D721Med (cell line): ENCODE measurements at places on chromosomes 4 and X.

- DNase-seq: no peak
These were observed 16.8 kb downstream of the MUC7 start for GRCh38 chr4:70488748-70489147.

DNA sequence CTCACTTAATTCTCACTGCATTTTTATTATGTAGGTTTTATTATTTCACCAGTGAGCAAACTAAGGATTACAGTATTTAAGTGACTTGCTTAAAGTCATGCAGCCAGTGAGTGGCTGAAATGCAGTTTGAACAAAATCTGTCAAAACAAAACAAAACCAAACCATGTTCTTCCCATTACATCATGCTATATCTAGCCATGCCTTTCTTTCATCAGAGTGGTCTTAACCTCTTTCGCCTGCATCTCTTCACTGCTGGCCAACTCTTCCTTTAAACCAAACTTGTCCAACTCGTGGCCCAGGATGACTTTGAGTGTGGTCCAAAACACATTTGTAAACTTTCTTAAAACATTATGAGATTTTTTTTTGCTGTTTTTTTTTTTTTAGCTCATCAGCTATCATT lies 223.2 kb downstream of the PCDH7 start:
- DNase-seq: no peak

DNA sequence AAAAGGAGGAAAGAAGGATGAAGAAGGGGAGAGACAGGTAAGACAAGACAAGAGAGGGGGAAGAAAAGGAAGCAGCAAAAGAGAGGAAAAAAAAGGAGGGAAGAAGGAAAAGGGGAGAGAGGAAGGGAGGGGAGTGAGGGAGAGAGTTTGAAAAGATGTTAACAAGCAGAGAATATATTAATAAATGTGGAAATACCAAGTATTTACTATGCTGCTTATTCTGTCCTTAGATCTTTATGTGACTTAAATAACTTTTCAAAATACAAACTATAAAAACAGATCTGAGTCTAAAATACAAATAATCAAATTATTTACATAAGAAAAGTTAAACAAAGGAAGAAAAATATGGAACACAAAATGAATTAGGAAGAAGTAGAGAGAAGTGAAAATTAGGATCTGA lies 18.4 kb upstream of the COX18 start:
- no peak for DNase-seq

GRCh38 chr4:2663275-2663674 lies 92.9 kb downstream of the TNIP2 start:
- no peak for DNase-seq

- no peak for DNase-seq
These were observed 54.3 kb downstream of the CCDC149 start for GRCh38 chr4:24858550-24858949.

DNA sequence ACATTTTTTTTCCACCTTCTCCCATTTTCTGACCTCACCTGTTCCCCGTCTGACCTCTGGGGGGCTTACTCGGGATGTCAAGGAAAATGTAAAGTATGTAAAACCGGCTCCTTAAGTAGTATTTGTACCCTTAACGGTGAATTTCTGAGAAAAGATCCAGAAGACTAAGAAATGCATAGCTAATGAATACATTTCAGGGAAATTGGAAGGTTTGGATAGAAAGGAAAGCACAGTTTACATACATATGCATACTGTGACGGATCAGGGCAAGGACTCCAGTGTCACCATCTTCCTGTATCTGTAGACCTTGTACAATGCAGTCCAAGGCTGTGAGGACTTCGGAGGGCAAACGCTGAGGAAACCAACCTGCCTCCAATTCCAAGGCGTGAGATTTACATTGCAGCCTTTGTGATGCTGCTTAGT lies 2185.9 kb upstream of the TENM3 start:
- DNase-seq: no peak

- no peak for DNase-seq
These were observed at the start of gene EMCN for GRCh38 chr4:100517864-100518341. EMCN (minus strand) TSS chr4:100518022; CDS start chr4:100517914, 108 bp downstream.

- DNase-seq: no peak
These were observed 1240.7 kb downstream of the C4orf33 start for GRCh38 chr4:130336585-130337217.

DNA sequence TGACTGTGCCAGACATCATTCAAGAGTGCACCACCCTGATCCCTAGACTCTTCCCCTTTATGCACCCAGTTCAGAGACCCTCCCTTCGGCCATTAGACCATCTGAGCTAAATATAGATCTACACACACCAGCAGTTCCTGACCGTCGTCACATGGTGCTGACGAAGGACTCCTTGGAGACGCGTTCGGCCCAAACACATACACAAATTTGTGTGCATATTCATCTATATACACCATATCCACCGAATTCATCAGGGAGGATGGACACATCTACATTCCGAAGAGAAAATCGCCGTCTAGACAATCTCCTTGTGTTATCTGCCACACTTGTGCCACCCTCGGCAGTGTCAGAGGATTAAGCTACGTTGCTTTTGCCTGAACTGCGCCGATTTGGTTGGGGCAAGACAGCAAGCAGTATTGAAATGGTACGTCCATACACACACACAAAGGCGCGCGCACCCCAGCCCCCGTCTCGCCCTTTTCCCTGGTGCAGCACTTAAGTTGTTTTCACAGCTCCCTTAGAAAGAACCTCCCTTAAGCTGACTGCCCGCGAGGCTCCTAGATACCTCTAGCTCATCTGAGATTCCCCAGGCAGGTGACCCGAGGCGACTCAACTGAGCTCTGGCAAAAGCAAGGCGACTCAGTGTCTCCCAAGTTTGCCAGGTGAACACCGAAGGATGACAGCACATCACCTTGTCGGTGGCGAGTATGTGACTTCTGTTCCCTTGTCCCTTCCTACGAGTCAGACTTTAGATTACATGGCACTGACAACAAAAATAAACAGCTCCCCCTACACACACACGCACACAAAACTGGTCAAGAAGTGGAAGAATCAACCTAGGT lies 1.0 kb downstream of the RASGEF1B start:
- no peak for DNase-seq

DNA sequence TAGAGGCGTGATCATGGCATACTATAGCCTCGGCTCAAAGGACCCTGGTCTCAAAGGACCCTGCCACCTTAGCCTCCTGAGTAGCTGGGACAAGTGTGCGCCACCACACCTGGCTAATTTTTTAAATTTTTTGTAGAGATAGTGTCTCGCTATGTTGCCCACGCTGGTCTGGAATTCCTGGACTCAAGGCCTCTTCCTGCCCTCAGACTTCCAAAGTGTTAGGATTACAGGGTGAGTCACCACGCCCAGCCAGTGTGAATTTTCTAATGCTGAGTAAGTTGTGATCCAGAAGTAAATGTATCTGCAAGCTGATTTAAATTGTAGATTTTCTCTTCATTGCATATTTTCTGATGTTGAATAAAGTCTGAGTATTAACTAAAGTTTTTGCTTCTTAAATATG lies 2.6 kb upstream of the ZNF674 start:
- DNase-seq: no peak

- no peak for DNase-seq
These were observed 293.1 kb downstream of the CAMK2D start for GRCh38 chr4:113468165-113469022.

GRCh38 chr4:15521442-15522039 lies 51.9 kb downstream of the CC2D2A start:
- DNase-seq: no peak

- DNase-seq: no peak
These were observed 306.6 kb downstream of the STK32B start for GRCh38 chr4:5357870-5358269.

- DNase-seq: no peak
These were observed 204.7 kb upstream of the S100G start for GRCh38 chrX:16445166-16445752.

- DNase-seq: no peak
These were observed 112.3 kb downstream of the KLHL8 start for GRCh38 chr4:87108142-87108546.

GRCh38 chr4:53535567-53535966 lies 55.7 kb downstream of the LNX1 start:
- DNase-seq: no peak

- no peak for DNase-seq
These were observed 31.8 kb upstream of the ZCCHC13 start for GRCh38 chrX:74272230-74272629.

- DNase-seq: no peak
These were observed 83.4 kb upstream of the AFAP1 start for GRCh38 chr4:8022767-8023695.

DNA sequence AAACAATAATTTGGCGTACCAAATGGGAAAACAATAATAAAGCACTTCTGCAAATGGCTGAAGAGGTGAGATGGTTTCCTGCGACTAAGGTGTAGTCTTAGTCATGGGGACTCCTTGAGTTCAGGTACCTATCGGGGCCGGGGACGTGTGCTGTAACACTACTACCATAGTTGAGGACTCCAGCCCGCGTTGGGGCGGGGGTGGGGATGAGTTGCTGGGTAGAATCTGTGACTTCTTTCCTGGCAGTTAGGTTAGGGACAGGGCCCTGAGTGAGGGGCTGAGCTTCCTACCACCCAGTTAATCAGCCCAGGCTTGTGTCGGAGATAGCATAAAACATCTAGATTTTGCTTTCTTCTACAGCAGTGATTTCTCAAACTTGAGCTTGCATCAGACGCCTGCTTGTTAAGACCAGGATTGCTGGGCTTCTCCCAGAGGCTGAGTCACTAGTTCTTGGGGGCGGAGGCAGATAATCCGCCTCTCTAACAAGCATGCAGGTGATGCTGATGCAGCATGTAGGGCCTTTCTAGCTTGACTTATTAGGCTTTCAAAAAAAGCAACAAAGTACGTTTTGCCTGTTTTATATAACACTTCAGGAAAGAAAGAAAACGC lies 30.2 kb downstream of the RBBP7 start:
- no peak for DNase-seq

DNA sequence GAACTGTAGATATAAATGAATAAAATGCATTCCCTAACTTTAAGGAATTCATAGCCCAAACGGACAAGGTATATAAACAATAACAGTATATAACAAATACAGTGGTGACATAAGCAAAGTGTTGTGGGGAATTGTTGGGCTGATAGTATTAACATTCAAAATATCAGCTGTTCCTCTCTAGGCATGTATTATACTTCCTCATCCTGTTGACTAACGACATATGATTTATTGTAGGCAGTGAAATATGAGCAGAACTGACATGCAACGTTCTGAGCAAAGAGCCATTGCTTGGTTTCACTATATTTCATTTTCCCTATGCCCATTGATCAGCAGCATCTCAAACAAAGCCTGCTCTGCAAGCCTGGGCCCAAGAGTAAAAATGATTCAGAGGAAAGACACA lies 143.9 kb downstream of the PTCHD1 start:
- no peak for DNase-seq

DNA sequence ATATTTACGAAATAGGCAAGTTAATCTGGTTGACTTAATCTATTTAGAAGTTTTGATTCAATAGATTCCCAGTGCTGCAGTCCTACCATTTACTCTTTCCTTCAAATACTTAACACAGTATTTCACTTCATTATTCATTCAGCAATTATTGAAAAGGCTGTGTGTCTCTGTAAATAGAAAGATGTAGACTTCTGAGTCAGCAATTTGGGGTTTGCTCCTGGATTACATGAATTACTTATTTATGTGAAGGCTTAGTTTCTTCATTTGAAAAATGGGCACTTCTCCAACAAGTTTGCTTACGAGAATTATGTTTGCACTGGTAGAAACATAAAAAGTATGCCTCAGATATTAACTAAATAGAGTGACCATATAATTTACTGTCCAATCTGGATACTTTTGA lies 17.4 kb downstream of the ADAM29 start:
- DNase-seq: no peak

DNA sequence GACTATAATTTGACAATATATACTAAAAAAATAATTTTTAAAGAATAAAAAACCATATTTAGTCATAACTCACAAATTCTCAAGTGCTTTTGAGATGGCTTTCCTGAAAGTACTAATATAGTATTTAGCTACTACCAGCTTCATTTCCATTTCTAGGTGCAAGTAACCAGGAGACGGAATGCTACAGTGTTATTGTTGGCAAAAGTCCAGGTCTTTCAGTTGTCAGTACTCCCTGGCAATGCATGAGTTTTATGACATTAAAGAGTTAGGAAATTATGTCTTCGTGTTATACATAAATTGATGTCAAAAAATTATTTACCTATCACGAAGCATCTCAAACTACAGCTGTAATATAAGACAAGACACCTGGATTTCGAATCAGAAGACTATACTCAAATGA lies 45.0 kb downstream of the TMEM47 start:
- DNase-seq: no peak

DNA sequence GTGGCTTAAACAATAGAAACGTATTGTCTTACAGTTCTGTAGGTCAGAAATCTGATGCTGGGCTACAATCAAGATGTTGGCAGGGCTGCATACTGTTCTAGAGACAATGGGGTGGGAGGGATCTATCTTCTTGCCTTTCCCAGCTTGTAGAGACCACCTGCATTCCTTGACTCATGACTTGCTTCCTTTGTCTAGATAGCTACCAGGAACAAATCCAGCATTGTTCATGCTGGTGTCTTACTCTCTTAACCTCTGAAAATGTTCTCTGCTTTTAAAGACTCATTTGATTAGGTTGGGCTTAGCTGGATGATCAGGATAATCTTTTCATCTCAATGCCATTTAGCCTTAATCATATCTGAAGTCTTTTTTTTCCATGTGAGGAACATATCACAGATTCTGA lies 169.0 kb downstream of the ZNF330 start:
- DNase-seq: no peak

GRCh38 chrX:22015139-22015750 lies 16.9 kb upstream of the PHEX start:
- no peak for DNase-seq

- no peak for DNase-seq
These were observed 157.3 kb downstream of the TMA16 start for GRCh38 chr4:163651761-163652160.

GRCh38 chr4:30718021-30718542 lies 2.1 kb upstream of the PCDH7 start:
- peak; percentile 33 for DNase-seq

DNA sequence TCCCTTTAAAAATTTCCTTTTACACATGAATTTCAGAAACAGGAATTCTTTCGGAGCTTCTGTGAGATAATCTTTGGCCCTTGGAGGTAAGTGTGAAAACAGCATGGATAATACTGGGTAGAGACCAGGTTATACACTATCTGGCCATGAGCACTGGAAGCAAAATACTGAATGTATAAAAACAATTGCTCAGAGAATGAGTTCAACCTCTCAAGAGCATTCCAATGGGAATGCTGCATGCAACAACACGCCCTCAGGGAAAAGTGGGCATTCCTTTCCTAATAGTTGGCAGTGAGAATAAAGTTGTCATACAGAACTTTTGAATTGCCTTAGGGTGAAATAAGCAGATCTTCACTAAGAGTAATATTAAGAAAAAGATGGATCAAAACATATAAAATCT lies 574.8 kb upstream of the DIPK2B start:
- no peak for DNase-seq

DNA sequence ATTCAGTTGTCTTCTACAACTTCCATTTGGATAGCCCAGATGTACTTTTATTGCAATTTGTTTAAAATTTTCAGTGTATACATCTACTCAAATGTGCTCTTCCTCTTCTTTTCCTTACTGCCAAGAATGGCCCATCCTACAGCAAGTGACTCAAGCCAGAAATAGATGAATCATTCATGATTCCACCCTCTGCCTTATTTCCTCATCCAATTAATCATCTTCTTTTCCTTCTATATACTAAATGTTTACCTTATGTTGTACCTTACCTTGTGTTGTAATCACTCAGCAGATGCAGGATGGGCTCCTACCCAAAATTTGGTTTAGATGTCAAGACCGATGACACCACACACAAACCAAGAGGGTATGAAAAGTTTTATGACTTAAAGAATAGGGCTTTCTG lies 437.8 kb downstream of the GRXCR1 start:
- no peak for DNase-seq

GRCh38 chr4:114332119-114332518 lies 266.5 kb upstream of the UGT8 start:
- no peak for DNase-seq
